Muscle of back (tissue), 13 donors: ENCODE measurements at places on chromosomes 16 and 17.

GRCh38 chr16:7378024-7378695 is 45.5 kb downstream of the RBFOX1 start:
- no peak for DNase-seq

- DNase-seq: no peak
These were observed 95.7 kb downstream of the STX8 start for GRCh38 chr17:9479964-9480363.

GRCh38 chr17:12866244-12866643 is 76.9 kb downstream of the ARHGAP44 start:
- DNase-seq: no peak

DNA sequence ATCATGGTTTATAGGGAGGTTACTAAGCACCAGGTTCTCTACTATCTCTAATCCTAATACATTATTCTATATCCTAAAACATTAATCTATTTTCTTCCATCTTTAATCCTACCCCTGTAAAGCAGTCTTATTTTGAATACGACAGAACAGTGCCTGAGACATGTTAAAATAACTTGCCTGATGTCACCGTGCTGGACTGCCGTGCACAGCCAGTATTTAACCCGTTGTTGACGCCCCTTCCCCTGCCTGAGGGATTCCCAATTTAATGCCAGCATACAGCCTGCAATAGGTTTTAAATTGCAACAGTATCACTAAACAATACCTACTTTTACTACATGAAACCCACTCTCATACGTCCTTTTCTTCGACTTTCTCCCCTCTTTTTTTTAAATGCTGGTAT is 133.3 kb downstream of the PARN start:
- DNase-seq: no peak

GRCh38 chr17:11925262-11926021 is 71.8 kb downstream of the ZNF18 start:
- no peak for DNase-seq

DNA sequence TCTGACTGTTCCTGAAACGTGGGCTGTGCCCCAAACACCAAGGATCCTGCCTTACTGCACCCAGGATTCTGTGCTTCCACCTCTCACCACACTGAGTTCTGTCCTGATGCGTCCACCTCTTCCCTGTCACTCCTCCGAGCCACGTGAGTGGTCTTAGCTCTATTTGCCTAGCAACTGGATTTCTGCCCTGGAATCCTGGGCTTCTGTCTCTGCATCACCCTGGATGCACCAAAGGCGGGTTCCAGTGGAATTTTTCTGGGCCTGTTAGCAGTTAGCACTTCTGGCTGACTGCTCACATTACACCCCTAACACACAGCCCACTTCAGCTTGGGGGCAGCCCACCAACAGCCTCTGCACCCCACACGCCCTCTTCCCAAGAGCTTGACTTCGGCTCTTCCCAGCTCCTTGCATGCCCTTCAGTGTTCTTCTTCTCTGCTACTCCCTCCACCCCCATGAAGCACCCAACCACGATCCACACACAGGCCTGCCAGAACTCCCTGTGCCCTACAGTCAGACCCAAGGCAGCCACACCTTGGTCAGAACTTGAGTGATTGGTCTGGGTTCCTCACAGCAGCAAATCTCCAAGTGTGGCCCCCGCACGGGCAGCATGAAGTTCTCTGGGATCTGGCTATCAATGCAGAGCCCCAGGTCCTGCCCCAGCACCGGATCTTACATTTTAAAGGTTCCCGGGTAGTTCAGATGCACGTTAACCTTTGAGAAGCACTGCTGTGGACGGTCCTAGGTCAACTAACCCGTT is 129.8 kb upstream of the RCVRN start:
- peak; percentile 82 for DNase-seq

GRCh38 chr16:78773291-78773702 is 673.8 kb downstream of the WWOX start:
- DNase-seq: peak; percentile 57

- no peak for DNase-seq
These were observed 18.1 kb upstream of the MAF start for GRCh38 chr16:79618692-79619050.

DNA sequence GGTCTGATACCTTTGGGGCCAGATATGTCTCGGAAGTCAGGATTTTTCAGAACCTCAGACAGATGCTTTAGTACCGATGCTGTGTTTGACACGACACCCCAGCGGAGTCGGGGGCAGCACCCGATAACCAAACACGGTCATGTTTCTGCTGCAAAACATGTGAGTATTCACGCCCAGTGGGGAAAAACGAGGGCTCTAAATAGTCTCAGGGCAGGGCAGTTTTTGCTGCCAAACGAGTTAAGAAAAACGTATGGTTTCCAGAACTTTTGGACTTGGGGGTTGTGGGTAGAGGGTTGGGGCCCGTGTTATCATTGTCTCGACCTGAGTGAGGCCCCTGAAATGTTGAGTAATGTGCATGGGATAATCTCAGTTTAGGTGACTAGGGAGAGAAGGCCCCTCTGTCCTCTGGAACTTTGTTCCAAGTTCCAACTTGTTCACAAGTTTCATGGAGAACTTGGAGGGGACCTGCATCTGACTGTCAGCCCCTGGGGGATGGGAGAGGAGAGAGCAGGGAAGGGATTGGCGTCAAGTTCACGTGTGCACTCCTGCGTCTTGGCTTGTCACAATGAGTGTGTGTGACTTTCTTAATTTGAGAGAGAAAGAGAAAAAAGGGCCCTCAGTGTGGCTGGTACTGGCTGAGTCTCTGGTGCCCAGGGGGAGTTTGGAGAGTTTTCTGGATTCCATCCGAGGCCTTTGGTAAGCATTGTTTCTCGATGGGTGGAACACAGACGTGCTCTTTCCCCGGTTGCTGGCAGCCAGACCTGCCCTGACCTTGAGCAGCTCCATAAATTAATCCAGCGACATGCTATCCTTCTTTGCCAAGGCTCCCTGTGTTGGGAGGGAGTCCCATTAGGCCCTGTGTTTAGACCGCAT is 83.9 kb upstream of the CIBAR2 start:
- no peak for DNase-seq

GRCh38 chr16:89409161-89409711 is 81.1 kb downstream of the ANKRD11 start:
- DNase-seq: no peak

DNA sequence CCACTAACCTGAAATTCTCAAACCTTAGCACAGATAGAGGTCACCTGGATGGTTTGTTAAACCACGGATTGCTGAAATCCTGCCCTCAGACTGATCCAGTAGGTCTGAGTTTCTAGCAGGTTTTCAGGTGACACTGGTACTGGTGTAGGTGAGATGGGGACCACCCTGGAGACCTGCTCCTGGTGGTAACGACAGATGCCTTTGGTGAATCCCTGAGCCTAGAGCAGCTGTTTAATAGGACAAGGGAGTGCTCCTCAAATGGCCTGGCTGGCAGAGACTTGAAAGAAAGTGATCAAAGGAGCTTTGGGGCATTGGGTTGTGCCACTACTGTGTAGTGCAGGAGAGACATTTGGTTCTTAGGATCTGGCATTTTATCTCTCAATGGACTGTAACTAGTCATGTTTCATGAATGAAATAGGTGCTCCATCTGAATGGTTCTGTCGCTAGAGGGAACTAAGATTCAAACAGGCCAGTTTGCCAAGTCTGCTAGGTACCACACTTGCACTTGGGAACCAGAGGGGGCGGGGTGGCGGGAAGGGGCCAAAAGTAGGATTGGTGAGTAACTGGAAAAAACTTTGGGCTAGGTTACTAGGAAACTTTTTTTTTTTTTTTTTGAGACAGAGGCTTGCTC is 2.9 kb upstream of the IFI35 start:
- DNase-seq: no peak
